ENCODE measurements at places on chromosomes 1 and 21. TPM values are rescaled to one million over a fixed set of nuclear protein-coding genes. Genes with fewer than 3 reads are reported as not detected.

OR2T29 gene
- not detected for polyA plus RNA-seq

PDE4DIP gene
- 647 TPM for polyA plus RNA-seq

CA6 gene
- not detected for polyA plus RNA-seq

ESPN gene
- 1.2 TPM for polyA plus RNA-seq

GSTM1 gene
- polyA plus RNA-seq, result 0.50 TPM

DNA sequence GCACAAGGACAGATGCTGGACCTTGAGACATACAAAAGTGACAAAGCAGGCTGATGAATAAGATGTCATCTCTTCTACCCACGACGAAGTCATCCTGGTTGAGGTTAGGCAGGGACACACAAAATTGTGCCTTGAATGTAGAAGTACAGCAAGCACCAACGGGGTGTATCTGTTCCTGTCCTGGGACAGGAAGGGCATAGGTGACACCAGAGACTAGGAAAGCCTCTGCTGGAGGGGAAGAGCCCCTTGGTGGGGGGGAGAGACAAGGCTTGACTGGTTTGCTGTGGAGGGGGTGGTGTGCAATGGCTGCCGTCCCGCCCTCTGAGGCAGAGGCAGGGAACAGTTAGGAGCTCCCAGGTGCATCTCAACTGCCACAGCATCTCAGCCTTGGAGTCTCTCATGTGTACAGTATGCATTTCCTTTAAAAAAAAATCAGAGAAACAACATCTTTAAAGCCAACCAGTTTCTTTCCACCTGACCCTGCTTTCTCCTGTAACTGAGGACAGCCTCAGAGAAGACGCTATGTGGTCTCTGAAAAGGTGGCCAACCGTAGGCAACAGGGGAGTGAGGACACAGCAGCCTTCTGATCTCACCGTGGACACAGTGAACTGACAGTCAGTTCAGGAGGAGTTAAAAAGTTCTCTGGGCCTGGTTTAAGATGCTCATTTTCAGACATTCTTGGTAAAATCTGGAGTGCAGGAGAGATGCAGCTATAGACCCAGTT, 17.7 kb upstream of the GFI1 start:
- H3K36me3 ChIP-seq, result no peaks in the 10 kb centered on the region
- H3K4me3 ChIP-seq, result no peak overlapping the region
- H3K4me1 ChIP-seq, result no peaks in the 10 kb centered on the region
- DNase-seq, result no peak
- H3K27me3 ChIP-seq, result no peaks in the 10 kb centered on the region

DNA sequence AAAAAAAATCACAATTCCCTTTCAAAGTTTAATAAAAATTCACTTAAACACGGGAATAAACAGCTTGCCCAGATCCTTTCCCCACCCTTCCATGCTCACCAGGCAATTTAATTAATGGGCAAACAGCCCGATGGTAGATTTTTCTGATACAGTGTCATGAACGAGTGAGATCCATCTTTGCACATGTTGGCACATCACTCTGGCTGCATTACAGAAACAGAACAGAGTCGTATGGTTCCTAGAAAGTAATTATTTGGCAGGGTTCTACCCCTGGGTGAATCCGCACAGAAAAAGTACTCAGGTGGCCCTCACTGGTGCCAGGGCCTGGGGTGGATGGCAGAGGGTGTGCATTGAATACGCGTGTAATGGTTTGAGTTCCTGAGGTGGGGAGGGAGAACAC, 24.6 kb upstream of the OVAAL start:
- peak; percentile 20 for DNase-seq
- no peak overlapping the region for H3K27ac ChIP-seq
- H3K4me3 ChIP-seq, result no peak overlapping the region
- H3K36me3 ChIP-seq, result no peaks in the 10 kb centered on the region
- H3K27me3 ChIP-seq, result no peaks in the 10 kb centered on the region

GRCh38 chr1:194684636-194685035, 1498.2 kb upstream of the B3GALT2 start:
- no peak for DNase-seq
- no peak overlapping the region for H3K27ac ChIP-seq
- no peaks in the 10 kb centered on the region for H3K27me3 ChIP-seq
- H3K4me3 ChIP-seq, result no peak overlapping the region
- H3K4me1 ChIP-seq, result no peaks in the 10 kb centered on the region

- H3K27ac ChIP-seq, result no peak overlapping the region
- H3K4me1 ChIP-seq, result no peaks in the 10 kb centered on the region
- DNase-seq, result no peak
- H3K36me3 ChIP-seq, result no peaks in the 10 kb centered on the region
- no peak overlapping the region for H3K4me3 ChIP-seq
These were observed 74.4 kb upstream of the TMPRSS2 start for GRCh38 chr21:41582298-41582840.

DNA sequence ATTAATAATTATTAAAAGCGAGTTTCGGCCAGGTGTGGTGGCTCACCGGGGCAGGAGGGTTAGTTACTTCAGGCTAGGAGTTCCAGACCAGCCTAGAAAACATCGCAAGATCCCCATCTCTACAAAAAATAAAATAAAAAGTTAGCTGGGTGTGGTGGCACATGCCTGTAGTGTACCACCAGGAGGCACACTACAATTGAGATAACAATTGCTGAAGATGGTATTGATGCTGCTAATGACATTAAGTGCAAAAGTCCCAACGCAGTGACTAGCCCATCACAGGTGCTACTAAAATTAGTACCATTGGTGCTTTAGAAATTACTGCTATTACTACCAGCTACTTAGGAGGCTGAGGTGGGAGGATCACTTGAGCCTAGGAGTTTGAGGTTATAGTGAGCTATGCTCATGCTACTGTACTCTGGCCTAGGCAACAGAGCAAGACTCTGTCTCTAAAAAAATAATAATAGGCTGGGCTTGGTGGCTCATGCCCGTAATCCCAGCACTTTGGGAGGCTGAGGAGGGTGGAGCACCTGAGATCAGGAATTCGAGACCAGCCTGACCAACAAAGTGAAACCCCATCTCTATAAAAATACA, 156.6 kb downstream of the GREM2 start:
- no peak overlapping the region for H3K27ac ChIP-seq
- no peak for DNase-seq
- H3K36me3 ChIP-seq, result no peaks in the 10 kb centered on the region
- H3K4me1 ChIP-seq, result no peaks in the 10 kb centered on the region

GRCh38 chr1:199173356-199173755, 534.5 kb downstream of the PTPRC start:
- peak; percentile 14 for DNase-seq
- no peaks in the 10 kb centered on the region for H3K36me3 ChIP-seq
- H3K27ac ChIP-seq, result no peak overlapping the region
- H3K27me3 ChIP-seq, result no peaks in the 10 kb centered on the region
- H3K4me3 ChIP-seq, result no peak overlapping the region

GRCh38 chr1:173206816-173207568, at the start of gene TNFSF4:
Gene TNFSF4 (minus strand): TSS chr1:173207331. CDS start chr1:173207176, 155 bp downstream.
- H3K27ac ChIP-seq, result no peak within 1 kb of the TSS
- DNase-seq, result peak; percentile 64
- no peaks in the 10 kb centered on the region for H3K27me3 ChIP-seq
- H3K4me1 ChIP-seq, result peaks cover 7% of the 10 kb centered on the region
- H3K36me3 ChIP-seq, result no peaks in the 10 kb centered on the region

DNA sequence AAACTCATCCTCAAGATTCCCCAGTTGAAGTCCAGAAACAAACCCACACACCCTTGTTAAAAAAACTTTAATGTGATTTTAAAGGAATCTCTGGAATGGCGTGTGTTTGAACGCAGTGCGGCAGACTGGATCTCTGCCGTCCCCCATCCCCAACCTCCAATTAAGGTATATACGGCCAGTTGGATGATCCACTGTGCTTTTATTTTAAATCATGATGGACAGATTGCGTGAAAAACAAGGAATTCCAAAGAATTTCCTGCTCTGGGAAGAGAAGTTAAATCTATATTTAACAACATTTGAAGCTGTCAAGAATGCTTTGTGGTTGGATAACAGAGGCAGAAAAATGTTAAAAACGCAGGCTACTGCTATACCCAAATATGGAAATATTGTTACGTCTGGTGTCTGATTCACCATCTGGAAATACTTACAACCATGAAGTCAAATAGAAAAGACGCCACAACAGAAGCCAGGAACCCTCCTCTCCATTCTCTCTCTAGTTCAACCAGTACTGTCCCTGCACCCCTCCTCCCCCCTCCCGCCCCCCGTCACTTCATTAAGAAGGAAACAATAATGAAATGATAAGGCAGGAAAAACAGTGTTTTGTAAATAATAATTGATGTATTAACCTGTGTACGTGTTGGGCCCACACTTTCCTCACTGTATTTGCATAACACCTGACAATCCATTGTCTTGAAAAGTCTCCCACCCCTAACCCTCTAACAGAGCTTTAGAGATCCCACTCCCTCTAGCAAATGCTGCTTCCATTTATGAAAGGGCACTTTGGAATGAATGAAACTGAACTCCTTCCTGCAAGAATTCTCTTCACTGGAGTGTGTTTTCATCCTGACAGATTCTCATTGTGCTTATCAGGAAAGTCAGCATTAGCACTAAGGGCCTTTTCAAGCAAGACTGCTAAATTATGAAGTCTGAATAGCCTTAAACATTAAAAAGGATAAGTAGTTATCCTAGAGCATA, 2.0 kb upstream of the CCN1 start:
- peaks cover 8% of the 10 kb centered on the region for H3K27me3 ChIP-seq
- H3K4me1 ChIP-seq, result peaks cover 48% of the 10 kb centered on the region
- DNase-seq, result peak; percentile 95
- H3K4me3 ChIP-seq, result peak overlapping the region; percentile 94
- peak overlapping the region; percentile 82 for H3K27ac ChIP-seq

GRCh38 chr1:57632401-57632800, 208.5 kb upstream of the DAB1 start:
- no peak overlapping the region for H3K4me3 ChIP-seq
- no peak for DNase-seq
- H3K27me3 ChIP-seq, result peaks cover 2% of the 10 kb centered on the region
- H3K27ac ChIP-seq, result no peak overlapping the region

DNA sequence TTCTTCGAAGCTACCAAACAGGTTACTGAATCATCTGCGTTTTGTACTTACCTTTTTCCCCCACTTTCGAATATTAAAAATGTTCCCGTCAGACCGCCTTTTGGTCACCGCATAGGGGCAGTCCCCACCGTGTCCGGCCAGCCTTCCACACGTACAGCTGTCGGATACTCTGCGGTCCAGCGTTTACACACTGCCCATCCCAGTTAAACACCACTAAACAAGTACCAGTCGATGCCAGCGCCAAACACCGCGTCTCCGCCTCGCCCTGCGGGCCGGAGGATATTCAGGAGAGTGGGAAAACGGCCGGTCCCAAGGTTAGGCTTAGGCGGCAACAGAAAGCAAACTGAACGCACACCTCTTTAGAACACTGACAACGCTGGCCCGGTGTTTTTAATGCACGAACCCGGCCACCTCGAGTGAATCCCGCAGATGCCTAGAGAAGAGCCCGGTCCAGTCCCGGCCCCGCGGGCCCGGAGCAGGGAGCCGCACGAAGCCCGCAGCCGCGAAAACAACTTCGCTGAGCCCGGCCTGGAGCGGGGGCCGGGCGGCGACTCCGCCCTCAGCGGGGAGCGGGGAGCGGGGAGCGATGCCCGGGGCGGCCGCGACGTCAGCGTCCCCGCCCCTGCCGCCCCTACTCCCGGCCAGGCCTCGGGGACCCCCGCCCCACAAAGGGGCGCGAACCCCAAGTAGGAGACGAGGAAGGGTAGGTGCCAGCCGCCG, 730 bp upstream of the PHF13 start:
- H3K4me3 ChIP-seq, result peak overlapping the region; percentile 73
- DNase-seq, result peak; percentile 70
- peaks cover 6% of the 10 kb centered on the region for H3K36me3 ChIP-seq
- H3K27me3 ChIP-seq, result no peaks in the 10 kb centered on the region
- H3K27ac ChIP-seq, result peak overlapping the region; percentile 95

DNA sequence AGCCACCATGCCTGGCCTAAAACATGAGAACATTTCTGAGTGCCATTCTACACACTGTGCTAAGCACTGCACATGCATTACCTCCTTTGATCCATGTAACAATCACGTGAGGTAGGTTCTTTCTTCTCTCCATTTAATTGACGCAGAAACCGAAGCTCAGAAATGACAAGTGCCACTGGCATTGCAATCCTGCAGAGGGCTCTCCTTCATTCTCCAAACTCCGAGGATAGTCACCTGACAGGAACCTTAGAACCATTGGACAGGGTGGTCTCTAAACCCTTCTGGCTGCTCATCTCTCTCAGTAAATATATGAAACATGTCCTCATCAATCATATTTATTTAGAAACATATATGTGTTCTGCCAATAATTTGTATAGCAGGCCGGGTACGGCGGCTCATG, 167.1 kb upstream of the JUN start:
- no peak overlapping the region for H3K4me3 ChIP-seq
- H3K36me3 ChIP-seq, result no peaks in the 10 kb centered on the region
- no peaks in the 10 kb centered on the region for H3K4me1 ChIP-seq
- no peak overlapping the region for H3K27ac ChIP-seq
- no peak for DNase-seq
- H3K27me3 ChIP-seq, result no peaks in the 10 kb centered on the region

DNA sequence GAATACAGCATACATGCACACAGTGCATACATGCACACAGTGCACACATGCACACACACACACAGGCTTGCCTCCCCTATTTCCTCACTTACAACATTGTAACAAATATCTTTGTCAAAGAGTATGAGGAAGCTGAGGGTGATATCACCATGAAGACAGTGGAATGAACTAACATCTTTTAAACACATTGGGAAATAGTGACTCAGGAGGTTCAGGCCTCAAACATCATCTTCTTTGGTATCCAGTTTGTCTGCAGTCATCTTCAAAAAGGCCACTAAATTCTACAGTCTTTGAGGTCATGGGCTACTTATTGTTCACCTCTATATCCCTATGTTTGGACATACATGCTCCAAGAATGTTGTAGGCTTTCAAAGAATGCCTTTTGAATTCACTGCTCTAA, 2.1 kb upstream of the LCE2B start:
- DNase-seq, result no peak
- no peak overlapping the region for H3K27ac ChIP-seq
- no peaks in the 10 kb centered on the region for H3K27me3 ChIP-seq
- H3K4me3 ChIP-seq, result no peak overlapping the region
- H3K36me3 ChIP-seq, result no peaks in the 10 kb centered on the region
- no peaks in the 10 kb centered on the region for H3K4me1 ChIP-seq

- H3K4me1 ChIP-seq, result peaks cover 2% of the 10 kb centered on the region
- H3K4me3 ChIP-seq, result no peak overlapping the region
- no peak for DNase-seq
- no peaks in the 10 kb centered on the region for H3K27me3 ChIP-seq
- H3K36me3 ChIP-seq, result no peaks in the 10 kb centered on the region
These were observed 285.4 kb downstream of the SMYD3 start for GRCh38 chr1:246221485-246222255.

Measured in muscle of leg (tissue), 16 donors.